CMK (cell line): ENCODE measurements at places on chromosomes 7 and 10.
A peak's percentile ranks its signal among the peaks of the same experiment; 100 is the strongest.

DNA sequence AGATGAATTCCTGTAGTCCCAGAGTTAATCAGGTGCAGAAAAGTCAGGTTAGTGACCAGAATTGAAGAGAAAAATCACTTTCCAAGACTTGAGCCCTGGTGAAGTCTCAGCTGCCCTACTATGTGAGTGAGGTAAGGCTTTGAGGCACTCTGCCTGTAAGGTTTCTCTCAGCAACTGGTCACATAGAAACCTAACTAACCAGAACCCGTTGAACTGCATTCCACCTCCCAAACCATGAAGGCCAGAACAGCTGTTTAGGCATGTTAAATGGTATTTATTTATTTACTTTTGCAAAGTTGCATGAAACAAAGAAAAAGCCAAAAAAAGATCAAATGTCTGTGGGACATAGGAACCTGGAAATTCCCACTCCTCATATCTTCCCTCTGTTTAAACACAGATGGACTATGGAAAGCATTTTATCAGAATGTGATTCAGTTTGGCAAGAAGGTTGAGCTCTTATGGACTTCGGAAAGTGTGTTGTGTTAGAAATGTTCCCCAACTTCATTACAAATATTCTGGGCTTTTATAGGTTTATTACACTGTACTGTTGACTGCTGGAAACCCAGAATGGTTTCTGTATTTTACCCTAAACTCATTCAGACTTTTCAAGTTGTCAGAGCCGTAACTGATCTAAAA is 12.8 kb upstream of the GPR85 start:
- no peak for DNase-seq

DNA sequence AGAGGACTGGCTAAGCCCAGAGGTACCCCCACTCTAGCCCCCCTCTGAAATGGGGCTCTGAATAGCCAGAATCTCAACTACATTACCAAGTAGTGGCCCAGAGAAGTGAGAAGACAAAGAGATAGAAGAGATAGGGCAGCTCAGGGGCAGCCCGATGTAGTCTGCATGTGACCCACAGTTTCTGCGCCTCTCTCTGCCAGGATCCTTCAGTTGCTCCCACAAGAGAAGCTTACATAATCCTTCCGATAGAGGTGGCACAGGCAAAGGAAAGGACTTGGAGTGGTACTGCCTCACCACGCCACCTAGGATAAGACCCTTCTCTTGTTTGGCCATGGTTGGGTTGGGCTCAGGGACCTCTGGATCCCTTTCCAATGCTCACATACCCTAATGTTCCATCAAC is 5.4 kb upstream of the PDE1C start:
- no peak for DNase-seq

- DNase-seq: no peak
Measured at GRCh38 chr10:33001908-33002492, 44.0 kb upstream of the ITGB1 start.

DNA sequence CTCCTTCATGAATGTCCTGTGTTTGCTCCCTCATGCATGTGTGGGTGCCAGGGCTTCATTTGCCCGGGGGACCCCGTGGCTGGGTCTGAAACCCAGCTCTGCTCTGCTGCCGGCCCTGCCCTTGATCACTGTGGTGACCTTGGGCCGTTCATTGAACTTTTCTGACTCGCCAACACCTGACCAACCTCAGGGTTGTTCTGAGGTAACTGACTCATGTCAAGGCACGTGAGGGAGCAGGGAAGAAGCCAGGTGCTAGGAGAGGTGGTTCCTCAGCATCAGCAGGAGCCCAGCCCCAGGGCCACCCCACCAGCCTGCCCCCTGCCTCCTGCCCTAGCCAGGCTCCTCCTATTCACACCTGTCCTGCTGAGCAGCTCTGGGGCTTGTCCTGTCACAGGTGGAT is 47.9 kb downstream of the TBATA start:
- no peak for DNase-seq

DNA sequence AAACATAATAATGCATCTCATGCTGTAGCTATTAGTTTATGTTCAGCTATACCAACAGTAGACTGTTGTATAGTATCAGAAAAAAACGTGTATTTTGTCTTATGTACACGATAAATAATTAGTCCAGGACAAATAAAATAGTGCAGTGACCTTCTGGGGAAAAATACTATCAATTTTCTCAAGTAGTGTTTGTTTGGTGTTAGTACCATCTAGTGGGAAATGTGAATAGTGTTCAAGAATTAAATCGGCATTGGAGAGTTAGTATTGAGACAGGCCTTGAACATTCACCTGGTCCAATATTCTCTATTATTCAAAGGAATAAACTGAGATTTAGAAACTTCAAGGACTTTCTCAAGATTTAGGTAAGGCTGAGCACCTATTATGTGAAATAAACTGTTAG is 21.7 kb upstream of the OR2A5 start:
- no peak for DNase-seq

DNA sequence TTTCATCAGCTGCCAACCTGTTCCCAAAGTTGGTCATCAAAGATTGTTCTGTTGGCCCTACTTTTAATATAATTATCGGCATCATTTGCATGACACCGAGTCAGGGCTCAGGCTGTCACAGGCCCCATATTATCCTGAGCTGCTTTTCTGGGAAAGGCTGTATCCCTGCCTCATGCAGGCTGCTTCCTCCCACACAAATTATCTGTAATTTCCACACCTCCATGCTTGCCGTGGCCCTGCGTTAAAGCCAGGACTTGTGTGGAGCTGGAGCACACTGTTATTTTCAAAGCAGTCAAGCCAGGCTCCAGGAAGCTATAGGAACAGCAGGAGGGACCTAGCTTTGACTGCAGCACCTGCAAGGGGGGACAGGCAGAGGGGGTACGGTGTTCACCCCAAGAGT is 5.4 kb upstream of the ADCYAP1R1 start:
- DNase-seq: no peak

- DNase-seq: no peak
Measured at GRCh38 chr7:77427996-77428603, 12.0 kb upstream of the GSAP start.

DNA sequence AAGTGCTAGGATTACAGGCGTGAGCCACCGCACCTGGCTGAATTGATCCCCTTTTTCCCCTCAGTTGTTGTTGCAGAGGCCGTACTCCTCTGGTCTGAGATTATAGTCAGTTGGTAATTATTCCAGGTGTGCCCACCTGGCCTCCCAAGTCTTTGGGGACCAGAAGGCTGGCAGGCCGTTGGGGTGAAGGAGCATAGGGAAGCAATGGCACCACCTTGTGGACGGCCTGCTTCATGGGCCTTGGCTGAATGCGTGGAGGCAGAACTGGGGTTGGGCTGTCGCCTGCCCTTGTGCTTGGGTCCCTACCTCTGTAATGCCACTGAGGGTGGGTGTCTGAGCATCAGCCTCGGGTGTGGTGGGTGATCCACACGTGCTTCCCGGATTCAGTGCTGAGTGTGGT is 125.7 kb downstream of the RGS10 start:
- no peak for DNase-seq

DNA sequence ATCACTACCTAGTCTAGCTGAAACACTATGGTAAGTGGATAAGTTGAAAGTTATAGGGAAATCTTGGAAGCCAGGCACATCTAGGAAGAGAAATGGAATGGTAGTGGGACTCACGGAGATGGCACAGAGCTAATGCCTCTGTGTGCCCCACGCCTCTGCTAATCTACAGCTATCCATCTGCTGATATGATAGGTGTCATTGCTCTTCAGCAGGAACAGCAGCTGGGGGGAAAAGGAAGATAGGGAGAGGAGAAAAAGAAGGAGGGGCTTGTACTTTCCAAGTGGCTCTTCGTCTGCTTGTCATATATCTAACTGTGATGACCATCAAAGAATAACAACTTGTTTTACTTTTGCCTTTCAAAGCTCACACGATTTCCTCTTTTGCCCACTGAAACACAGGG is 1199.1 kb upstream of the SORCS1 start:
- DNase-seq: peak; percentile 72

DNA sequence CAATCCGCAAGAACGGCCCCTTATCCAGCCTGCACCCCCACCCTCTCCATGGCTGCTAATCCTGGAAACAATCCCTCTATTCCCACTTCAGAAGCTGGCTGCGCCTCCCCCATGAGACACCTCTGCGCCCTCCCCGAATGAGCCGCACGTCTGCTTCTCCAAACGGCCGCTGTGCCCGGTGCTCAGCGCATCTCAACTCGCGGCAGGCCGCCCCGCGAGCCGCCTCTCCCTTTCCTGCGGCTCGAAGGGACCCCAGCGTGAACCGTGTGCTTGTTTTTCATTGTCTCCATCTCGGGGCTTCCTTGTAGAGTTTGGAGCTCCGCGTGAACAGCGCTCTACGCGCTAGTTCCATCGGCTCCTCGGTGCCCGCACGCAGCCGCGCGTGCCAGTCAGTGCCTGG is 20.8 kb upstream of the FXYD4 start:
- DNase-seq: no peak

DNA sequence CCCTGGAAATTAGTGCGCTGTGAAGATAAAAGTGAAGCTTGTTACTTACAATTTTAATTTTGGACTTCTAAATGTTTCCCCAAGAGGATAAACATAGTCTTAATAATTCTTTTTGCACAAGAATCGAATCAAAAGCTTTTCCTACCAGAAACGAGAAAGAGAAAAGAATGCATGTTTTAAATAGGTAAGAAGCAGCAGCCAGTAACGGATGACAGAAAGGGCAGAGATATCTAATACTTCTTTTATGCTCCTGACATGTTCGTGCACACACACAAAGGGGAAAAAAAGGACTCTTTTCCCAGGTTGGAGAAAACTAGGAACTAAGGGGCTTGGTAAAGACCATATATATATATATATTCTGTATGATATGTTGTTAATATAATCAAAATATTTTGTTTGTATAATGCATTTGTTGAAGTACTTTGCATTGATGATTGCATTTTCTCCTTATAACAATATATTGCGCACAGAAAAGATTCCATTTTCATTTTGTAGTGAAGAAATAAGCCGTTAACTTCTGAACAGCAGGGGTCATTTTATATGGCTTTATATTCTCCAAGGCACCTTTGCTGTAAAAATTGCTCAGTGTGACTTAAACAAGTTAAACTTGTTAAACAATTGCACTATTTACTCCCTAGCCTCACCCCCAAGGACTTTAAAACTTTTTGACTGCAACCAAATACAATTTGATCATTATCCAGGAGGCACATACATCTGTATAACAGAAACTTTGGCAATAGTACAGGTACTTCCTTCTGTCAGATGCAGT is 2.2 kb downstream of the PRKAR2B start:
- DNase-seq: no peak

- DNase-seq: no peak
Measured at GRCh38 chr10:22560096-22560912, 154.1 kb downstream of the PIP4K2A start.

DNA sequence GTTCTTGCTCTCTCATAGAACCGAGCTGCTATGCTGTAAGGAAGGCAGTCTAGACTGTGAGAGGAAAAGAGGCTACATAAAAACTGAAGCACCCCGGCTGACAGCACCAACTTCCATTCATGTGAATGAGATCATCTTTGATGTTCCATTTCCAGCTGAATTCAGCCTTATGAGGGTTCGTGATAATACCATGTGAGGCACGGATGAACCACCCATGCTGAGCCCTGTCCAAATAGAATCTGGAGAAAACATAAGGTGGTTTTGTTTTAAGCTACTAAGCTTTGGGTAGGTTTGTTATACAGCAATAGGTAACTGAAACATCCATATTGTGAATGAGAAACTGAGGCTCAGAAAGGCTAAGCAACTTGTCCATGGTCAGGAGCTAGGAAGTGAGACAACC is 6.9 kb upstream of the VAX1 start:
- no peak for DNase-seq

DNA sequence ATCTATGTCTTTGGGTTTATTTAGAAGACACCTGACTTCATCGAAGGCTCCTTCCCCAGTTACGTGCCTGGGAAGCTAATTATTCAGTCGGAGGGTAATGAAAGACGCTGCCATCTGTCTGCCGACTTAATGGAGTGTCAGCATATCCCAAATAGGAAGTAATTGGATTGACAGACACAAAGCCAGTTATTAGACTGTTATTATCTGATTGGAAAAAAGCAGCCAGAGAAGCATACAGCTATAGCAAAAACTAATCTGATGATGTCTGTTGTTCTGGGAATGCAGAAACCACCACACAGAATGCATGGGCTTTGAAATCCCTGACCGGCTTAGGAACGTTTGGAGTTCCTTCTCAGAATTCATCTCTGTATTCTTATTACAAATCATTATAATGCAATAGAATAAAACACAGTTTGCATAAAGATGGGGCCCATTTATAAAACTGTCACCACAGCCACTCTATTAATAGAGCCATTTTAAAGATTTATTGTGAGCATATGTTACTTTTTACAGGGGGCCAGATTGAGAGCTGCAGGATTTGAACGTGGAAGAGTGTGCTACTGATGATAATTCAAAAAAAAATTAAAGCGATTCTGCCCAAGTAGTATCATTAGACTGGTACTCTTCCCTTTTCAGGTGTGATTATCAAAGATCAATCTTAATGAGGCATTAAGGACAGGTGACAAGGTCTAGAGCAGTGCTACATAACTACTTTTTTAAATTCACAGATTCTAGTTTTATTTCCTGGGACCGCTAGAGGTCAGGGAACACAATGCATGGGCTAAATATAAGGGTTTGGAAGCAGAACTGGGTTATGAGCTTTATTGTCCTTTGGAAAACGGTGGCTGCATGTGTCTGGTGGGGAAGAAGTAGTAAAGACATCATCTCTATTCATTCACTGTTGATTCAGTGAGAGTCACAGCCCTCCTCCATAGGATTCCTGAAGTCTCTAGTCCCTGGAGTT is 330.1 kb upstream of the LRGUK start:
- no peak for DNase-seq

DNA sequence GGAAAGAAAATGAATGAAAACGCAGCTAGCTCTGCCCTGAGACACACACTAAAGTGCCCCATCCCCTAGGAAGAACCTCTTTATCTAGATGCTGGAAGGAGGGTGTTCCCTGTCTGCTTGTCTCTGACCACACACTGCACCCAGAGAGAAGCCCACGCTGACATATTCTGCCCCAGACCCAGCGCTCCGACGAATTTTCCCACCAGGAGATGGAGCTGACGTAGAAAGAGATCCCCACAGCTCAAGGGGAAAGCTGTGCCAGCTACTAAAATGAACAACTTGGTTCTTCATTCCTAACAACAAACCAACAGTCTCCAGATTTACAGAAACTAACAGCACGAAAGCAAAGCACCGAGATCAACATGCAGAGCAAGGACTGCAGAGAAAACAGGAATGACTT is 73.3 kb downstream of the KIAA1549 start:
- no peak for DNase-seq

- DNase-seq: peak; percentile 52
Measured at GRCh38 chr10:23994459-23995046, 214.4 kb upstream of the KIAA1217 start.

DNA sequence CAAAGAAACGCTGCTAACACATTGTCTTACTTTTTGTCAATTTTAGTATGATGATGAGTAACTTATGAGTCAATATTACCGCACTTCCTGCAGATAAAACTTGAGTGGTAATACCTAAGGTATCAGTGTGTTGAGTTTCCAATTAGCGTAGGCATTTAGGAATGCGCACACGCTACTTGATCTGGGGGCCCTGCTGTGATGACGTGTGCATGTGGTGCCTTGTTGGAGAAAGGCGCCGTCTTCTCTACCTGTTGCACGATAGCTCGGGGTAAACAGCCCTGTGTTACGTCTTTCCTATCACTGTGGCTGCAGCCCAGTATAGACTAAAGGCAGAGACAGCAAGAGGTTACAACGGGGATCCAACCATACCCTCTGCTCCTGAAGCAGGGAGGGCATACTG is 476.8 kb upstream of the ADARB2 start:
- no peak for DNase-seq

- DNase-seq: no peak
Measured at GRCh38 chr10:9334270-9334669, 1279.8 kb downstream of the GATA3 start.
